Bronchial smooth muscle cell (primary cell): ENCODE measurements at places on chromosomes 7 and 10. TPM values are rescaled to one million over a fixed set of nuclear protein-coding genes. Genes with fewer than 3 reads are reported as not detected.

SLC39A12 gene
- 0.09 TPM in 1 of 2 replicates, not detected in the other for total RNA-seq

C10orf67 gene
- total RNA-seq, result under 0.01 TPM in 1 of 2 replicates, not detected in the other

GNG11 gene
- total RNA-seq, result 11.2 and 34.5 TPM in 2 replicates

SHLD2 gene
- 10.0 and 15.9 TPM in 2 replicates for total RNA-seq

C10orf71 gene
- not detected in 2 replicates for total RNA-seq

SLC16A12 gene
- under 0.01 and 0.16 TPM in 2 replicates for total RNA-seq

USP6NL gene
- total RNA-seq, result 3.6 and 4.1 TPM in 2 replicates

LAMB4 gene
- under 0.01 TPM in 2 replicates for total RNA-seq

THNSL1 gene
- 3.3 and 5.7 TPM in 2 replicates for total RNA-seq

NPSR1 gene
- not detected in 2 replicates for total RNA-seq

RET gene
- total RNA-seq, result 0.17 and 0.32 TPM in 2 replicates

PLOD3 gene
- 75.1 and 96.5 TPM in 2 replicates for total RNA-seq

FFAR4 gene
- total RNA-seq, result not detected in 2 replicates

BZW2 gene
- 42.0 and 50.0 TPM in 2 replicates for total RNA-seq

STMP1 gene
- total RNA-seq, result 8.8 and 15.3 TPM in 2 replicates

HECTD2 gene
- total RNA-seq, result 4.7 and 12.5 TPM in 2 replicates

ANXA8 gene
- 0.32 and 0.52 TPM in 2 replicates for total RNA-seq

AMZ1 gene
- total RNA-seq, result 0.32 and 0.43 TPM in 2 replicates

DYDC2 gene
- total RNA-seq, result under 0.01 TPM in 1 of 2 replicates, not detected in the other

GTF2I gene
- 46.9 and 78.3 TPM in 2 replicates for total RNA-seq

GPNMB gene
- total RNA-seq, result 264 and 417 TPM in 2 replicates

RUFY2 gene
- 12.5 and 16.5 TPM in 2 replicates for total RNA-seq

HUS1 gene
- 9.6 and 10.7 TPM in 2 replicates for total RNA-seq

GRM3 gene
- not detected in 2 replicates for total RNA-seq

ACSL5 gene
- 3.3 and 4.4 TPM in 2 replicates for total RNA-seq

CLCN1 gene
- 0.09 TPM in 1 of 2 replicates, not detected in the other for total RNA-seq

ELAPOR2 gene
- 0.26 and 2.2 TPM in 2 replicates for total RNA-seq

AKR1C8 gene
- total RNA-seq, result not detected in 2 replicates

GCK gene
- total RNA-seq, result 1.1 and 3.2 TPM in 2 replicates

SPDYE2 gene
- not detected in 2 replicates for total RNA-seq

HTR5A gene
- not detected in 2 replicates for total RNA-seq

NEURL1 gene
- total RNA-seq, result 0.16 and 0.17 TPM in 2 replicates

TSPAN15 gene
- total RNA-seq, result 2.1 TPM in 1 of 2 replicates, not detected in the other
